Fibroblast of skin of scalp (primary cell): ENCODE measurements at places on chromosomes 5 and 9.

GRCh38 chr5:179805529-179806249 is 977 bp downstream of the MGAT4B start:
- DNase-seq, result peak; percentile 32

- DNase-seq, result no peak
These were observed 87.0 kb downstream of the RGS7BP start for GRCh38 chr5:64592730-64593341.

DNA sequence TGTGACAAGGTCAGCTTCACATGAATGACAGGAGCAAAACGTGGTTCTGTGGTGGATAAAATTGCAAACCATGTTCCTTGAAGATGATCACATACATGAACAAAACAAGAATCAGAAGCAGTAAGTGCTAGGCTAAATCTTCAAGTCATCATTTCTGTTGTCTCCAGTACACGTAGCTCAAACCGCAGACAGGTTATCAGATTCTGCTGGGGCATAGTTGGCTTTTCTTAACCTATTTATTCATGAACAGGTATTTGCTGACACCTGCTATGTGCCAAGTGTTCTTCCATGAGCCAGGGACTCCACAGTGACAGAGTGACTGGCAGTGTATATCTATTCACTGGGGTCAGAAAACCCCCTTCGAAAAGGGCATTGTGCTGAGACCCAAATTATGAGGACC is 20.8 kb downstream of the MFAP3 start:
- no peak for DNase-seq

GRCh38 chr9:73773896-73774295 is 622.2 kb downstream of the ANXA1 start:
- DNase-seq, result no peak
